Activated CD8-positive, alpha-beta memory T cell treated with anti-CD3 and anti-CD28 coated beads for 24 hours (primary cell): ENCODE measurements at places on chromosomes 11 and 22.

DNA sequence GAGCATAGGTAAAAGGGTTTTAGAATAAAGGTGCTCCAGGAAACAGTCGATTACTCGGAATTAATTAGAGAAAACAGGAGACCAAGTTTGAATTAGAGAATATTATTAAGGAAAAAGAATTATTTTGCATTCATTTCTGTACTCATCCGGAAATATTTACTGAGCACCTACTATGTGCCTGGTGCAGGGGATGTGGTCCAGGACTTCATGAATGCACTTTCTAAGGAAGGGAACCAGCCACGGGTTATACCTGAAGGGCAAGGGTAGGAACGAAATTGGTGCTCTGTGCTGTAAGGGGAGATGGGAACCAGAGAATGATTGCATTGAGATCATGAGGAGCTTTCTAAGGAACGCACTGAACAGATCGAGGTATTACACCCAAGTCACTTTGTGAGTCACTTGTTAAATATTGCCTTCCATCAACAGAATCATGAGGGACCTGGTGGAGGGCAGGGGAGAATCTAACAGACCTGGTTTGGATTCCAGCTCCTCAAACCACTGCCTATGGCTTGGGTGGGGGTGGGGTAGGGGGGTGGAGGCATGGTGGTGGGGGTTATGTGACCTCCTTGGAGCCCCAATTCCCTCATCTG lies 40.9 kb downstream of the C11orf96 start:
- no peak for DNase-seq

GRCh38 chr11:116046127-116046526 lies 541.9 kb upstream of the CADM1 start:
- no peak for DNase-seq

DNA sequence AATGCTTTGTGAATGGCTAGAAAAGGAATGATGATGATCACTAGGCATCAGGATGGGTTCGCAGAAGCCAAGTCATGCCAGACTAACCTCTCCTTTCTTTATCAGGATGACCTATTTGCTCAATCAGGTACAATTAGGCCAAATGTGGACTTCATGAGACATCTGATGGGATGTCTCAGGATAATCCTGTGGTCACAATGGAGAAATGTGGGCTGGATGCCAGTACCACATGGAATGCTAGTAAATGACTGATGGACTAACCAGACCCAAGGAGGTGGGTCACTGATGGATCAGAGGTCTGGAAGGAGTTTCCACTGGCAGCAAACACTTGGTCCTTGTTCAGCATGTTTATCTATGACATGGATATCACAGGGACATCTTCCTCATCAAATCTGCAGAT lies 94.8 kb upstream of the PHOX2A start:
- no peak for DNase-seq

DNA sequence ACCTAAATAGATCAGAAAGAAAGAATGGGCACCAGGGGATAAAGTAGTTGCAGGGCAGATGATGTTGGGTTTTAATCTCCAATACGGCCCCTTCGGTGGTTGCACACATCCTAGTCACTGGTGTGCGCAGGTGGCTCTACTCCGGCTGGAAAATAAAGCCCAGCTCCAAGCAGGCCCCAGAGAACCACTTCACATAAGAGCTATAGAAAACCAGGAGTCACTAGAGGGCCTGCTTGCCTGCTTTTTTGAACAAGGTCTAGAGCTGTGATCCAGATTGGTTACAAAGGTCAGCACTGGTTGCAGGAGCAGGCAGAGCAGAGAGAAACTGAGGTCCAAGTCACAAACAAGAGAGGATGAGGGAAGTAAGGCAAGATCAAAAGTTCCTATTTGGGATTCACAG lies 41.5 kb upstream of the MS4A8 start:
- no peak for DNase-seq

- DNase-seq, result no peak
These were observed 25.0 kb downstream of the MAML2 start for GRCh38 chr11:96317985-96318384.

- DNase-seq, result no peak
These were observed 396.8 kb downstream of the AASDHPPT start for GRCh38 chr11:106474274-106474673.
